ENCODE measurements at places on chromosomes 5 and 9.

GRCh38 chr5:93250424-93250823 lies 330.6 kb downstream of the NR2F1-AS1 start:
- no peak for DNase-seq

DNA sequence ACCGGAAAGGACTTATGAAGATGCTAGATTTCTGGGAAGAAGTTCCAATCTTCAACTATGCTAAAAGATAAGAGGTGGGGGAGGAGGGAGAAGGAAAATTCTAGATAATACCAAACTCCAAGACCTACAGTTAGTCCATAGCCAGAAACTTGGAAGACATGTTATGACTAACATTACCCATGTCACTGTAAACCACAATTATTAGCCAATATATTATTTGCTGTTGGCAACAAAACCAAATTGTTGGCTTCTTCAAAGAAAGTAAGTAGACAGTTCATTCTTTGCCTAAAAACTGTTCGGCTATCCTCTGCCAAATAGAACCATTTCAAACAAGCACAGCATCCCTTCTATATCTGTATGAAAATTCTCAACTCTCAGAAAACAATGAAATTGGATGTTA lies 25.1 kb downstream of the PRLR start:
- DNase-seq, result no peak

DNA sequence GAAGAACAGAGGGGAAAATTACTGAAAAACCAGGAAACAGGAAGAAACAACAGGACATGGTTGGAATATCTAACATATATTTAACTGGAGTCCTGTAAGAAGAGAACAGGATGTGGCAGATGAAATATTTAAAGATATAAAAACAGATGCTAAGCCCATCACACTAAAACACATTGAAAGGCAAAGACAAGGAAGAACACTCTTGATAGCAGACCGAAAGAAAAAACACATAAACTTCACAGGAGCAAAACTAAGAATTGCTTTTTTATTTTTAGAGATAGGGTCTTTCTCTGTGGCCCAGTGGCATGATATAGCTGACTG lies 324.4 kb upstream of the ARRDC3 start:
- no peak for DNase-seq

- no peak for DNase-seq
These were observed 8.2 kb upstream of the ELL2 start for GRCh38 chr5:95969651-95970358.

- no peak for DNase-seq
These were observed 33.3 kb upstream of the CDKN2AIPNL start for GRCh38 chr5:134444941-134445471.

DNA sequence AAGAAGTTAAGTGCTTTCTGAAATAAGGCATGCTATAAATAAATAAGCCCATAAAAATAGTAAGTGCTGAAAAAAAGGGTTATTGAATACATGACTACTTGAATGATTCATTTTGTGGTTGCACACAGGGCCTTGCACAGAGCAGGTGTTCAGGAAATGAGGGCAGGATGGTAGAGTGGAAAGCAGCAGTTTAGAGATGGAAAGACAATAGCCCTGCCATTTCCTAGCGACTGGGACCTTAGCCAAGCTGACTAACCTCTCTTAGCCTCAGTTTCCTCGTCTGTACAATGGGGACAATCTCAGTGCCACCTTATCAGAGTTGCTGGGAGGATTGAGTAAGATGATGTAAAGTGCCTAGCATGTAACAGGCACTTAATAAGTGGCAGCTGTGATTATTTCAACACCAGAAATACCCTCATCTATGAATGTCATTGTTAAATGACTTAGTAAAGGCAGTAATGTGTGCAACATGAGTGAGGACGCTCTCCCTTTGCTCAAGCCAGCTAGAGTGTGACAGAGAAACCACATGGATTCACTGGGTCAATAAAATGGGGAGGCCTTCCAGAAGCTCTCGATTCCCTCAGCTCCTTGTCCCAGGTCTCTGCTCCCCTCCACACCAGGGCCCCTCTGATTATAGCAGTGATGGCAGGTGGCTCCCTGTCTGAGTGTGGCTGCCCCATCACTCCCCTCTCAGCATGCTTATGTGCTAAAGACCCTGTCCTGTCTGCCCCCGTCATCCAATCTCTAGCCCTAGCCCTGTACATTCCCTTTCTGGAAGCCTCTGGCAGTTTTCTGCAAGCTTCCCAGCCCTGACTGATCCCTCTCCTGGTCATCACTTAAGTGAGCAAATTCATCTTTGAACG lies 16.0 kb upstream of the PHF19 start:
- no peak for DNase-seq

GRCh38 chr5:123035360-123035917 lies 1.1 kb downstream of the PPIC start:
- no peak for DNase-seq

DNA sequence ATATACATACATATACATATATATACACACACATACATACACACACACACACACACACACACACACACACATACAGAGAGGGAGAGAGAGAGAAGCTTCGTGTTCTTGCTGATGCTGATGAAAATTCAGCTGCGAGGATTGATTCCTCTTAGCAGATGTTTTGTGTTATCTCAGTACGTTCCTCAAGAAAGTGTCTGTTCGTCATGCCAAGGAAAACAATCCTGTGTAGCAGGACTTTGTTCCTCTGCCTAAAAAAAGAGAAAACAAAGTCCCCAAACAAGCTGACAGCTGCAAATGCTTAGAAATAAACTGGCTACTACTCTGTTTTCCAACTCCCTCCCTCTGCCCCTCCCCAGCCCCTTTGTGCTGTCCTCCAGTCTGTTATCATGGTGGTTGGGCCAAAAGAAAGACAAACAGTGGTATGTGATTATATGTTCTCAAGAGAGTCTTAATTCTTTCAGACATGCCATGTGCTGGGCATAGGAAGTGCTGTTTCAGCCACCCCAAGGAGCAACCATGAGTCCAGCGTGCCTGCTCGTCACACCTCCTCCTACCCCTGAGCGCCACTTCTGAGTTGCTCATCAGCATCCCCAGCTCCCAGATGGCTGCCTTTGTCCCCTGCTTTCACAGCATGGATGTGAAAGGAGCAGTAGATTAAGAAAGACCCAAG lies 71.5 kb upstream of the EQTN start:
- DNase-seq, result no peak

DNA sequence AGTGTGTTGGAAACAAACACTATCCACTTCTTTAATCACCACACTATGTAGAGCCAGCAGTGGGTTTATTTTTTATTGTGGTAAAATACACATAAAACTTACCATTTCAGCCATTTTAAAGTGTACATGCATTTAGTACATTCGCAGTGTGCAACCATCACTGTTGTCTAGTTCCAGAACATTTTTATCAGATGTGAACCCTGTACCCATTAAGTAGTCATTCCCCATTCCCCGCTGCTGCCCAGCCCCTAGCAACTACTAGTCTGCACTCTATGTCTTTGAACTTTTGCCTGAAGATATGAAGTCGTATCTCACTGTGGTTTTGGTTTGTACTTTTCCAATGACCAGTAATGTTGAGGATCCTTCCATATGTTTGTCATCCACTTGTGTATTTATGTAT lies 30.2 kb upstream of the F2R start:
- DNase-seq, result no peak

DNA sequence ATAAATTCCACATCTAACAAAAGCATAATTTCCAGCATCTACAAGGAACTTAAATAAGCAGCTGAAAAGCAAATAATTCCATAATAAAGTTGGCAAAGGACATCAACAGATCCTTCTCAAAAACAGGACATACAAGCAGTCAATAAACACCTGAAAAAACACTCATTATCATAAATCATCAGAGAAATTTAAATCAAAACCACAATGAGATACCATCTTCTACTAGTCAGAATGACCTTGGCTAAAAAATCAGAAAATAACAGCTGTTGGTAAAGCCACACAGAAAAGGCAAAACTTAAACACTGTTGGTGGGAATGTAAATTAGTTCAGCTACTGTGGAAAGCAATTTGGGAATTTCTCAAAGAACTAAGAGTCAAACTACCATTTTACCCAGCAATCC lies 1371.1 kb upstream of the ACO1 start:
- no peak for DNase-seq

- DNase-seq, result no peak
These were observed 4.1 kb upstream of the SMU1 start for GRCh38 chr9:33080534-33080933.

- no peak for DNase-seq
These were observed 99.0 kb downstream of the MEGF10 start for GRCh38 chr5:127389601-127390000.

- DNase-seq, result no peak
These were observed 4.8 kb downstream of the GAS1 start for GRCh38 chr9:86942281-86943200.

- DNase-seq, result no peak
These were observed 39.7 kb downstream of the EGFLAM start for GRCh38 chr5:38297830-38298608.

- DNase-seq, result no peak
These were observed 661 bp downstream of the NSMF start for GRCh38 chr9:137458194-137459151.

GRCh38 chr5:72540759-72541438 lies 33.7 kb upstream of the ZNF366 start:
- DNase-seq, result no peak

DNA sequence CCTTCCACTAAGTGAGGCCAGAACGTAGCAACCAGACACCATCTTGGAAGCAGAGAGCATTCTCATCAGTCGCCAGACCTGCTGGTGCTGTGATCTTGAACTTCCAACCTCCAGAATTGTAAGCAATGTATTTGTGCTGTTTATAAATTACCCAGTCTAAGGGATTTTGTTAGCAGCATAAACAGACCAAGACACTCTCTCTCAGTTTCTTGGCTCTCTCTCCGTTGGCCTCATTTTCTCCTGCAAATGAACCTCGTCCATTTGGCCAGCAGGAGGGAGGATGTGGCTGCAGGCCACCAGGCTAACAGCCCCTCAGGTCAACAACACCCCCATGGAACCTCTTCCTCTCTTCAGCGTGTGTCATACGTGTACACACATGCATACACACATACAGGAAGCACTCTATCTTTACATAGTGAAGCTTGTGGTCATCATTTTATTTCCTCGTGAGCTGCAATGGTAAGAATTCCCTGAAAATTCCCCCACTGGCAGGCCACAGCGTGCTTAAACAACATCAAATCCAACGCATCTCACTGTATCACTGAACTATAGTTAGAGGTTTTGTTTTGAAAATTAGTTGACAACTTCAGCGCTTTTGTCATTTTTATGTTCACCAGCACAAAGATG lies 62.8 kb upstream of the PPP1R26 start:
- DNase-seq, result no peak

GRCh38 chr5:154313360-154314017 lies 123.0 kb downstream of the GALNT10 start:
- DNase-seq, result no peak

- no peak for DNase-seq
These were observed 420.9 kb downstream of the IRX2 start for GRCh38 chr5:2330325-2331130.

GRCh38 chr5:50947906-50948683 lies 281.7 kb downstream of the PARP8 start:
- DNase-seq, result no peak

DNA sequence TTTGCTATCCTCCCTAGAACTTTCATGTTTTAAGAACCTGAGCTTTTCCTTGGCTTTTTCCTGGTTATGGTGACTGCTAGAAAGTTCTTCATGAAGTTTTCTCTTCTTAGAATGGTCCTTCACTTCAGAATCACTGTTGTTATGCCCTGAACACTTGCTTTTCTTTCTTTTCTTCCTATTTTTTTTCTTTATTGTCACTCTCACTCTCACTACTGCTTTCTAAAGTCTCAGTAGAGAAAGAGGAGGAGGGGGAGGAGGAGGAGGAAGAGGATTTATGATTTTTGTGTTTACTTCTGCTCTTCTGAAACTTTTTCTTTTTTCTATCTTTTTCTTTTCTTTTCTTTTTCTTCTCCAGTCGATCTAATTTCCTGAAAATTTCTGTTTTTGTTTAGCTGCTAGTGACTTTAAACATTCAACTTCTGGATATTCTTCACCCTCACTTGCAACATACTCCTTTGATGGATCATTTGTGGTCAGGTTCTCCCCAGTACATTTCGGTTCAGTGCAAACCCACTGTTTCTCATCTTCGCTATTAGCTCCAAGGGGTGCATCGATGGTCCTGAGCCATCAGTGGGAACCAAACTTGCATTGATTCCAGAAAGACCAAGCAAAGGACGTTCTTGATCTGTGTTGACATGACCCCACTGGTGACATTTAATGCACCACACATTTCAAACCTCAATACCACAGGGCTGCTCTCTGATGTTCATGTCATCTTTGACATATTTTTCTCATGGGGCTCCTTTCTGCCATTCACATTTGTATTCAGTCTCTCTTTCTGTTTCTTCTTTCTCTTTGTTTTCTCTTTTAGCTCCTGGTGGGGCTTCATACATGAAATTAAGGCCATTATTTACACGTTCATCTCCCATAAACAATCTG lies 81.6 kb upstream of the HAND1 start:
- DNase-seq, result no peak

DNA sequence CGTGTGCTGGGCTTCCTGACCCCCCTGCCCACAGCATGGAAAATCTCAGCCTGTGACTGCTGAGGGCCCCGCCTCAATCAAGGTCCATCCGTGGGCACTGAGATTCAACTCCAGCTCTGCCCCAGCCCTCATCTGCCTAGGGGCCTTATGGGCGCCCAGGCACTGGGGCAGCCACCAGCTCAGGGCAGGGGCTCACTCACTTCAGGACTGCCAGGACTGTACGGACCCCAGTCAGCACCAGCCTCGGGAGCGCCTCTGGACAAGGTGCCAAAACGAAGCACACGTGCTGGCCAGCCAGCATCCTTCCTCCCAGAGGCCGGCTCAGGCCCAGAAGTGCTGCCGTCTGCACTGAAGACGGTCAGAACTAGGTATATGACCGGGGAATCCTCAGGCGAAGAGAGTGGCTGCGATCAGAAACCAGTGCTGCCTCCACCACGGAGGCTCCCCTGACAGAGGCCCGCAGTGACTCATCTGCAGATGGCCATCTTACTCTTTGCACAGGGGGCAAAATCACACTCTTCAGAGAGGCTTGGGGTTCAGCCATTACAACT lies 19.6 kb downstream of the CLPTM1L start:
- DNase-seq, result no peak

DNA sequence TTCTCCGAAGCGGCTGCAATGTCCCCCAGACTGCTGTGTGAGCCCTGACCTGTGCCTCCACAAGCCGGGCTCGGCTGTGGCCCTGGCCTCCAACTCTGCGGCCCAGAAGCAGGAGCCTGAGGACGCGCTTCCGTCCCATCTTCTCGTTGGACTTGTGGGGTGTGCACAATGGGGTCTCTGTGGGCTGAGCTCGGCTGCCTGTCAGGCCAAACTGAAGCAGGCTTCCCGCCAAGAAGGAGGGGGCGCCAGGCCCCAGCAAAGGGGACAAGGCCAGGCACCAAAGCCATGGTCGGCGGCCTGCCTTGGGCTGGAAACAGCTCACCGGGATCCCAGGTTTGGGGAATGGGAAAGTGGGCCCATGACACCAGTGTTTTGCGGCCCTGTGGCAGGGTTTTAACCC lies 4.1 kb downstream of the NOTCH1 start:
- DNase-seq, result no peak

GRCh38 chr9:137076636-137077009 lies 694 bp upstream of the UAP1L1 start:
- DNase-seq, result no peak

- no peak for DNase-seq
These were observed 41.7 kb downstream of the RETREG1 start for GRCh38 chr5:16574789-16575721.

- DNase-seq, result no peak
These were observed 506.5 kb downstream of the DMAC1 start for GRCh38 chr9:7293091-7293490.

GRCh38 chr9:127833555-127833954 lies 20.9 kb downstream of the ENG start:
- DNase-seq, result no peak

- no peak for DNase-seq
These were observed 18.5 kb upstream of the KIF12 start for GRCh38 chr9:114117614-114117995.

All from stimulated activated CD4-positive, alpha-beta T cell treated with anti-CD3 and anti-CD28 coated beads, Interleukin-12 subunit alpha, Interleukin-12 subunit beta, amount 100 ng/mL, for 4 hours (primary cell).